ENCODE measurements at places on chromosomes 13 and 19.
A peak's percentile ranks its signal among the peaks of the same experiment; 100 is the strongest.

DNA sequence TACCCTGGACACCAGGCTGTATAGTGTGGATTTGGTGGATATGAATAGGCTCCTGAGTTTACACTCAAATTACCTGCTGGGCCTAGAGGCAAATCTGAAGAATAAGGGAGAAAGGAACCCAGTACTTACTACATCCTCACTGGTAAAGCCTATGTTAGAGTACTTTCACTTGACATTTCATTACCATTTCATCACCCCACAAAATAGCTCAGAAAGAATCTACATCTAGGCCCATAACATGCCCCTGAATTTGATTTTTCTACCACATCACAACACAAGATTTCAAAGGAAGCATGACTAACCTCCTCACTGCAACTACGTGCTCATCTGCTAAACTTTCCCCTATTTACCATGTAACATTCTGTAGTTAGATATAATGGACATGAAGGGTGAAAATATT lies 43.3 kb downstream of the VWA8 start:
- peak; percentile 55 for DNase-seq

DNA sequence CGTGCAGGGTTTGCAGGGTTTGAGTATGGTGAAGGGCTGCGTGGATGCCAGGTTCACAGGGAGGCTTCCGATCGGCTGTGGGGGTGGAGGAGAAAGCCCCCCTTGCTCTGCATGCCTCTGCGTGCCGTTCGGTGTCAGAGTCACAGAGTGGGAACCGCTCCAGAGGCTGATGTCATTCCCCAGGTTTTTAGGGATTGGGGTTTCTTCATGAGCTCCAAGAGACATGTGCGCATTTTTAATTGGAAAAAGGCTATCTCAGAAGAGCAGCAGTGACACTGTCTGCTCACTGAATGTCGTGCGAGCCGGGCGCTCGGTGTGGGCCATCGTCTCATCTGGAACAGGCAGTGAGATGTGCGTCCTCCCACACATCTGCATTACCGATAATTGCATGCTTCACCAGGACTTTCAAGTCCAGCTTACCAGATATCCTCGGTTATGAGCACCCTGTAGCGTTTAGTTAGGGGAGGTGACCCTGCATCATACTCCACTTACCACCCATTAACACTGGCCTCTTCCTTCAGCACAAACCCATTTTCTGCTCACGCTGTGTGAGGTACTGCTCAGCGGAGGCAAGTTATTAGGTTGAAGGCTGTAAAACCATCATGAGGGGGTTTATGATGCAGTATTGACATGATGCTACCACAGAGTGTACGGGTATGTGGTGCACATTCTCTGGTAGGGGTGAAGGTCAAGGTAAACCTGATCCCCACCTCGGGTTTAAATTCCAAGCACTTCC lies 1.7 kb downstream of the MCF2L start:
- no peak for DNase-seq

DNA sequence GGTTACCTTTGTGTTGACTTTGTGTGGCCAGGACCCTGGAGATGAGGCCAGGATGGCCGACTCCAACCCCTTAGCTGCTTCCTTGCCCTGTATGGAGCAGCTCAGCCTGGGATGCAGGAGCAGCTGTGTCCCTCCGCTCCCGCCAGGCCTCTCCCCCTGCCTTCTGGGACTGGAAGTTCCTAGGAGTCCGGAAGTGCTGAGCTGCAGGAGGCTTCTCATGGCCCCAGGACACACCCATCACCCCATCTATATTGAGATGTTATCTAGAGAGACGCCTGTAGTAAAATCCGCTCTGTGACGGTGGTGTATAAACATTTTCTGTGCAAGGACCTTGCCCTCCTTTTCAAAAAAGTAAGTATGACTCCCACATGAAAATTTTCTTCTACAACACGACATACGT lies 27.0 kb downstream of the WTIP start:
- no peak for DNase-seq

DNA sequence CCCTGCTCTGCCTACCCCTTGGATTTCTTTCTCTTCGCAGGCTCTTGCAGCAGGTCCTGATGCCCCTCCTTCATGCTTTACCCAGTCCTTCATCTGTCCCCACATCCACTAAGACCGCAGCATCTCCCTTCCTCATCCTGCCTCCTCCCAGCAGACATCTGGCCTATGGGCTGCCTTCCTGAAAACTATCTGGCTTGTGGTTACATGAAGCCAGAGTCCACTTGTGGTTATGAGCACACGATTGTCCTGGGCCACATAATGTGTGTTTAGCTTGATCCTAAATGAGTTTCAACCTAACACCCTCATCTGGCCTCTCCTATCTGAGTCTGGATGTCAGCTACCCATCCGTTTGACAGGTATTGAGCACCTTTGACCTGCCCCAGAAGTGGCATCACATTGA lies 5.5 kb upstream of the ZNF175 start:
- no peak for DNase-seq

GRCh38 chr19:40650749-40651305 lies 39.6 kb downstream of the NUMBL start:
- no peak for DNase-seq

All from Jurkat, Clone E6-1 (cell line).